ENCODE measurements at places on chromosomes 16 and 17. TPM values are rescaled to one million over a fixed set of nuclear protein-coding genes. Genes with fewer than 3 reads are reported as not detected.
A peak's percentile ranks its signal among the peaks of the same experiment; 100 is the strongest.

ZP2 gene
- total RNA-seq: not detected

DNA sequence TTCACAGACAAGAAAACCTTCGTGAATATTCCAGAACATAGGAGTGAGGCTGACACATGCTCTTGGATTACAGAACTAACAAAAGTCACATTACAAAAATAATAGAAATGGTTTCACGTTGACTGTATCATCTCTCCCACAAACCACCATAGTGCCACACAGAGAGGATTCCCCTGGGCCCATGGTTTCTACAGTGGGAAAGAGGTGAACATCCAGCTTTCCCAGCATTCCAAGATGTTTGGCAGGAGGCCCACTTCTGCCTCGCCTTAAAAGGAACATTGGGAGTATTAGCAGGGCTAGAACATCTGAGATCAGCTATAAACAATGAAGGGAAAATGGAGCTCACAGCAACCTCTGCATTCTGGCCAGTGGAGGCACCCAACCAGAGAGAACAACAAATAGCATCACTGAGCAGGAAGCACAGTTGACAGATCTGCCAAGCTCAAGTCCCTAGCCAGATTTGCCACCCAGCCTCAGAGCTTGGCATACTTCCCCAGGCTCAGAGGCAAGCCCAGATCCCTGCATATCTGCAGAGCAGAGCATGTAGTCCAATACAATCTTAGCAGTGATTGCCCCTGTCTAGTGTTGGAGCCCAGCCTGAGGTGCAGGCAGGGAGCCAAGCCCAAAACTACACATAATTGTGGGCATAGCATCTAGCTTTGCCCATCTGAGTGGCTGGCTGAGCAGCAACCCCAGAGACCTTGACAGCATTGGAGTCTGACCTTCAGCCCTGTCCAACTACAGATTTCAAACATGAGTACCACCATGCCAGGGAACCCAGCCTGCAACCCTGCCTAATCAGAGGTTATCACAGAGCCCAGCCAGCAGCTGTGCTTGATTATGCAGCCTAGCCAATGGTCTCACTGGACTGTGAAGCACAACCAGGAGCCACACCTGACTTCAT, 260.4 kb downstream of the CEP112 start:
- H3K4me1 ChIP-seq: no peaks in the 10 kb centered on the region
- H3K27me3 ChIP-seq: no peaks in the 10 kb centered on the region
- H3K36me3 ChIP-seq: no peaks in the 10 kb centered on the region
- H3K4me3 ChIP-seq: no peak overlapping the region

DNA sequence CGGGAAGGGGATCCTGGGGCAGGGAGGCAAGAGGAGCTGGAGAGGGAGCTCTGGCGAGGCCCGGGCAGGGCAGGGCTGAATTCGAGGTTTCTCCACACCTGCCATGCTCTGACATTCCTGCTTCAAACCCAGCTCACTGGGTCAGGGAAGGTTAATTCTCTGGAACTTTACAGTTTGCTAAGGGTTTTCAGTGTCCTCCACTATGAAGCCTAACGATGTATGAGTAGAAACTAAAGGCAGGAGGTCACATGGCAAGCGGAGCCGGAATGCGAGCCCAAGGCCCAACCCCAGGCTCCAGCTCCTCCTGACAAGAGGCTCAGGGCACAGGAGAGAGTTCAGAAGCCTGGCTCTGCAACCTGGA, 29.2 kb downstream of the DCAKD start:
- H3K4me1 ChIP-seq: peaks cover 42% of the 10 kb centered on the region
- no peaks in the 10 kb centered on the region for H3K36me3 ChIP-seq
- no peaks in the 10 kb centered on the region for H3K27me3 ChIP-seq
- no peak for DNase-seq
- peak overlapping the region; percentile 71 for H3K27ac ChIP-seq
- no peak overlapping the region for H3K4me3 ChIP-seq

GRCh38 chr16:66006485-66006884, 360.0 kb upstream of the CDH5 start:
- H3K27ac ChIP-seq: no peak overlapping the region
- H3K4me3 ChIP-seq: no peak overlapping the region
- DNase-seq: no peak
- no peaks in the 10 kb centered on the region for H3K4me1 ChIP-seq

DNA sequence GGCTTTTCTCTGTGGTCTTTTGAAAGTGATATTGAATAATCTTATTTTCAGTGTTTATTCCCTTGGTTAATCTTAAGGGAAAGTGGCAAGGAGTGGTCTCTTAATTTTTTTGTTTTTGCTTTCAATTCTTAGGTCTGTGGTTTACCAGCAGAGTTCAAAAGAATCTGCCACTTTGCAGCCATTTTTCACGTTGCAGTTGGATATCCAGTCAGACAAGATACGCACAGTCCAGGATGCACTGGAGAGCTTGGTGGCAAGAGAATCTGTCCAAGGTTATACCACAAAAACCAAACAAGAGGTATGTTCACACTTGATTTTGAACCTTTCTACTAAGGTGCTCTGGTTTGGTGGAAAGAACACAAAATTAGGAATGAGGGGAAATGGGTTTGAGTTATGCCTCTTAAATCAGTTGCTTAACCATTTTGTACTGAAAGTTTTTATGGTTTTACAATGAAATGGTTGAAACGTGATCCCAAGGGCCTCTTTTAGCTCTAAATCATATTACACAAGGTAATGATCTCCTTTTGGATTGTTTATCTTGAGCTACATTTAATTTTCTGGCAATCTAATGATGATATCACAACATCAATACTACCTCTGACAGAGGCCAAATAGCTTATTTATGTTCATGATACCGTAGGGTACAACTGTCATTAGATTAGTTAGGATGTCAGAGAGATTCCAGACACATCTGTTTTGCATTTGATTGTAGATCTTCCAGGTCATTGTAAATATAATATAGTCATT, 51.6 kb upstream of the CRISPLD2 start:
- no peak overlapping the region for H3K27ac ChIP-seq
- H3K4me3 ChIP-seq: no peak overlapping the region

DNA sequence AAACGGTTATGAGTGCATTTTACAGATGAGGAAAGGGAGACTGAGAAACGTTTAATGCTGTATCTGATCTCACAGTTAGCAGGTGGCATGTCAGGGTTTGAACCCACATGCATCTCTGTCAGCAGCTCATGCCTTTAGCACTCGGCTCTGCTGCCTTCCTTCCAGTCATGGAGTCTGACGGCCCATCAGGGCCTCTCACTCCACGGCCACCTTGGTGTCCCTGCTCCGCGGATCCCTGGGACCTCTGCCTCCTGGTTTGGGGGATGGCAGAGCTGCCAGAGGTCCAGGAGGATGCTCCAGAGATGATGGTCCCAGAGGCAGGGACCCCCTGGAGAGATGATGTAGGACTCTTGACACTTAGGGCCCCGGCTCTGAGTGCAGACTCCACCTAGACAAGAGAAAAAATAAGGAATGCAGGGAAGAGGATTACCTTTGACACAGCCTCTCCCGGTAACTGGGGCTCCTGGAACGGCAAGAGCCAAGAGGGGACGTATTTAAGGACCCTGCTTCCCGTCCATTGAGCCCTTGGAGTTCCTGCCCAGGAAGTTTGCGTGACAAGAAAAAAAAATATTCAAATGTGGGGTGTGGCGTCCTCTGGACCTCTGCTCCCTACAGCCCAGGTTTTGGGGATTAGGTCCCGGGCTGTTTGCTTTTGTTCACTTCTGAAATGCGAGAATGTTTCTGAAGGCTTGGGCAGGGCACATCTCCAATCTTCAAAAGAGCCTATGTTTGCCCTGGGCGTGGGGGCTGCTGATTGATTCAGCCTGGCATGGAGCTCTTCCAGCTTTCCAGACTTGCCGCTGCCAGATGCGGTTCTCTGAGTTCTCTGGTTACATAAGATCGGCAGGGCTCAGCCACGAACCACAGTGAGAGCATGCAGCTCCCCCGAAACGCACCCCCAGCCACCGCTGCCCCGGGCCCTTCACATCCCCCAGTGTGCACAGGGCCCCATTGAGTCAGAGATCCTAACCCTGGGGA, at the start of gene ALDH3A1:
TSS of gene ALDH3A1 (minus strand) at position 470 of the 978 bp plus-strand sequence. CDS start 3,169 bp downstream, outside the sequence.
- no peak within 1 kb of the TSS for H3K27ac ChIP-seq
- H3K4me1 ChIP-seq: peaks cover 48% of the 10 kb centered on the region
- DNase-seq: peak; percentile 53
- no peak within 1 kb of the TSS for H3K4me3 ChIP-seq
- H3K36me3 ChIP-seq: no peaks in the 10 kb centered on the region

GRCh38 chr17:43846221-43846712, 709 bp upstream of the CD300LG start:
- H3K27me3 ChIP-seq: no peaks in the 10 kb centered on the region
- no peak overlapping the region for H3K27ac ChIP-seq
- DNase-seq: peak; percentile 89
- no peaks in the 10 kb centered on the region for H3K4me1 ChIP-seq

CEP20 gene
- total RNA-seq: 53.6 TPM

DNA sequence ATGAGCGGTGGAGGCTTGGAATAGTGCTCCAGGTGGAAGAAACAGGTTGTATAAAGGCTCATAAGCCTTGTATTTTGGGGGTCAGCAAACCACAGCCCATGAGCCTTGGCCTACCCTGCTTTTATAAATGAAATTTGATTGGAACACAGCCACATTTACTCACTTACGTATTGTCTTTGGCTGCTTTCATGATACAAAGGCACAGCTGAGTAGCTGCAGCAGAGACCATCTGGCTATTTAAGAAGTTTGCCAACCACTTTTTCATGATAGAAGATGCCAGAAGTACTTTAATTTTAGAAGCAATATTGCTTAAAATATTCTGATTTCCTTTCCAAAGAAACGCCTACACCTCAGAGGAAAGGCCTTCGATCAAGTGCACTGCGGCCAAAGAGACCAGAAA, 73.8 kb downstream of the C17orf58 start:
- DNase-seq: no peak
- peaks cover 46% of the 10 kb centered on the region for H3K36me3 ChIP-seq

GRCh38 chr17:61205401-61205800, 194.2 kb upstream of the TBX2 start:
- peak; percentile 21 for DNase-seq
- H3K4me1 ChIP-seq: peaks cover 67% of the 10 kb centered on the region
- H3K27ac ChIP-seq: peak overlapping the region; percentile 84
- H3K4me3 ChIP-seq: no peak overlapping the region

PLA2G10 gene
- total RNA-seq: not detected

- no peaks in the 10 kb centered on the region for H3K27me3 ChIP-seq
- no peaks in the 10 kb centered on the region for H3K36me3 ChIP-seq
- H3K27ac ChIP-seq: peak overlapping the region; percentile 35
- no peak for DNase-seq
- no peaks in the 10 kb centered on the region for H3K4me1 ChIP-seq
These were observed 8.8 kb downstream of the WFDC1 start for GRCh38 chr16:84303516-84303915.

- no peak for DNase-seq
- no peaks in the 10 kb centered on the region for H3K4me1 ChIP-seq
- H3K27me3 ChIP-seq: no peaks in the 10 kb centered on the region
These were observed 5.0 kb upstream of the SLC4A1 start for GRCh38 chr17:44272954-44273353.

DNA sequence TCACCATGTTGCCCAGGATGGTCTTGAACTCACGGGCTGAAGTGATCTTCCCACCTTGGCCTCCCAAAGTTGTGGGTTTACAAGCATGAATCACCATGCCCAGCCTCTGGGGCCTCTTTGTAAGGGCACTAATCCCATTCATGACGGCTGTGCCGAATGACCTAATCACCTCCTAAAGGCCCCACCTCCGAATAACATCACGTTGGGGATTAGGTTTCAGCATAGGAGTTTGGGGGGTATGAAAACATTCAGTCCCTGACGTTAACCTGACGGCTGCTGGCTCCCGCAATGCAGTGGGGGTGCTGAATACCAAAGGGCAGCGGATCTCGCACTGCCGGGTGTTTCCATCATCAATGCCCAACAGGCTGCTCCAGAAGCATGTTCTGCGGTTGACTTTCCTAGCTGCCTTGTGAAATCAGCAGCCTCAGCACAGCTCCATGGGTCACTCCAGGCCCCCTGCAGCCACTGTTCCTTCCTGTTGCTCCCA, 120.8 kb upstream of the SEC14L1 start:
- H3K4me1 ChIP-seq: no peaks in the 10 kb centered on the region
- H3K36me3 ChIP-seq: no peaks in the 10 kb centered on the region
- H3K27me3 ChIP-seq: no peaks in the 10 kb centered on the region
- no peak overlapping the region for H3K27ac ChIP-seq
